ENCODE measurements at places on chromosomes 2 and 18.
A peak's percentile ranks its signal among the peaks of the same experiment; 100 is the strongest.

DNA sequence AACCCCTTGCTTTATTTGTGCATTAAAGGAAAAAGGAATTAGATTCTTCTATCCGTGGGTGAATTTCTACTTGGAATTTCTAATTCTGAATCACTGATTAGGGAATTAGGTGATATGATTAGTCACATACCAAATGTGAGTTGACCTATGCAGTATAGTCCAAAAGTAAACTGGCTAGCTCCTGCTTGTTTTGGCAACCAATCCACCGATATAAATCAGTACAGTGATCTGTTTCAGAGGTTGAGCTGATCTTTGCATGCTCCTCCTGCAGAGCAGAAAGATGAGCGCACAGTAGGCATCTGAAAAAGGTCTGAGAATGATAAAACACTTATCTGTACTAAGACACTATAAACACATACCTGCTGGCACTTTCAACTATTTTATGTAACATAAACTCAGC, 86.6 kb downstream of the LRP1B start:
- no peak for DNase-seq

GRCh38 chr2:111669928-111670695, 213.9 kb downstream of the ANAPC1 start:
- DNase-seq = peak; percentile 58

- no peak for DNase-seq
These were observed 78.1 kb downstream of the TWIST2 start for GRCh38 chr2:238925816-238926521.

- no peak for DNase-seq
These were observed 101.1 kb downstream of the RNF144A start for GRCh38 chr2:7018282-7018701.

DNA sequence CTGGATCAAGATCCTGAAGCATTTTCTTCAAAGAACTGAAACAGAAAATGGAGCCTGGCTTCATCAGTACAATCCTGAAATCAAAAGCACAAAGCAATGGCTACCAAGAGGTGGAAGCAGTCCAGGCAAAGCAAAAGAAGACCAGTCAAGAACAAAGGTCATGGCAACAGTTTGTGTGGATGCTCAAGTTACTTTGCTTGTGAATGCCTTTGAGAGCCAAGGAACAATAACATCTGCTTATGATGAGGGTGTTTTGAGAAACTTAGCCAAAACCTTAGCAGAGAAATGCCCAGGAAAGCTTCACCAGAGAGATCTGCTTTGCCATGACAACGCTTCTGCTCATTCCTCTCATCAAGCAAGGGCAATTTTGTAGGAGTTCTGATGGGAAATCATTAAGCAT, 723.1 kb downstream of the TMEM182 start:
- DNase-seq = no peak

DNA sequence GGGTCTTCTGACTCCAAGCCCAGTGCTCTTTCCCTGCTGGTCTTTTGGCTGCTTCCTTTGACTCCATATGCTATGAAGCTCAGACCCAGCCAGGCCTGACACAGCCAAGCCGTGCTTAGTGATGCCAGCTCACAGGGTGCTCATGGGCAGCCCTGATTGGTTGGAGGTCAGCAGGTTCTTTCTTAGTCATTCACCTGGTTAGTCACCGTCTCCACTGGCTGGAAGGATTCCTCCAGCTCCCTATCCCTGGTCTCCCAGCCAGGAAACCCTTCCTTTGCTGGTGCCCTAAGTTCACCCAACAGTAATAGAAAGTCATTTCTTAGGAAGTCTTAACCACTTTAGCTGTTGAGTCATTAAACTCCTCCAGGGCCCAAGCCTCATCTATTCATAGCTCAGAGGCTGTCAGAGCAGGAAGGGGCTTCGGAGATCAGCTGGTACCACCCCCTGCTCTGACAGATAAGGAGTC, 3.9 kb downstream of the KCNK3 start:
- no peak for DNase-seq

- no peak for DNase-seq
These were observed 774.3 kb upstream of the HS6ST1 start for GRCh38 chr2:129092956-129093355.

- no peak for DNase-seq
These were observed 204.4 kb downstream of the MCFD2 start for GRCh38 chr2:46711156-46711555.

- DNase-seq = no peak
These were observed 63.5 kb downstream of the CDH2 start for GRCh38 chr18:28113271-28114029.

GRCh38 chr2:157061799-157062198, 195.7 kb upstream of the GALNT5 start:
- DNase-seq = no peak

All from RPMI8226 (cell line).